SW480 (cell line): ENCODE measurements at places on chromosomes 3 and 15.

DNA sequence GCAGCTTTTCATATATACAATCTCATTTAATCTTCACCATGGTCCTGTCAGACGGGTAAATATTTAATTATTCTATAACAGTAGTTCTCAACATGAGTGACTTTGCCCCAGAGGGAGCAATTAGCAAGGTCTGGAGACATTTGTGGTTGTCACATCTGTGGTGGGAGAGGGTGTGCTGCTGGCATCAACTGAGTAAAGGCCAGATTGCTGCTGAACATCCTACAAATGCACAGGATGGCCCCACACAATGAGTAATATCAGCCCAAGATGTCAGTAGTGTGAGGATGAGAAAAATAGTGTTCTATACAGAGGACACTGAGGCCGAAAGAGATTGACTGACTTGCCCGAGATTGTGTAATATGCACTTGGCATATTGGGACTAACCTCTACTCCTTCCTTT, 156.0 kb downstream of the AGBL1 start:
- no peak for DNase-seq

- no peak for DNase-seq
These were observed 120.8 kb downstream of the STAG1 start for GRCh38 chr3:136631424-136631823.

DNA sequence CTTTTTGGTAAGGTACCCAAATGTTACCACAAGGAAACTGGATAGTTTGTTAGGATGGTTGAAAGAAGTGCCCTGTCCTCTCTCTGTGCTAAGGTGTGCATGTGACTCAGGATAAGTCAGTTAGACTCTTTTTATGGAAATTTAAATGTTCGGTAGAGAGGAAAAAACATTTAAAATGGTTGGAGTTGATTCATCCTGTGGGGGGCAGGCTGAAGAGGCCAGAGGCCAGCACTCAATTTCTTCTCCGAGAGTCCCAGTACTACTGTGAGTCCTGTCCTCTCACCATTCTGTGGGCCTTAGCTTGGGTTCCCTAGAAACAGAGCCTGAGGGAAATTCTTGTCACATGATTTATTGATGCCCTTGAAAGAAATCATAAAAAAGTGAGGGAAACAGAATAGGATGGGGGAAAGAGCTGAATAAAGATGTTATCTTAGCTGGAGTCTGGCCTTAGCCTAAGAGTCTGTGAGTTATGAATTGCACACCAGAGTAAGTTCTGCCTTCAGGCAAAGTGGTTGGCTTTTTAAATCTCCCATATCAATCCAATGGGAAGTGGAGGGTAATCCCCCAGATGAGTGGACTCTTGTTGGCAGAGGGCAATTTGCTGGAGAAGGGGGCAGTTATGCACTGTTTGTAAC, 106.5 kb upstream of the GALNT15 start:
- DNase-seq = no peak

DNA sequence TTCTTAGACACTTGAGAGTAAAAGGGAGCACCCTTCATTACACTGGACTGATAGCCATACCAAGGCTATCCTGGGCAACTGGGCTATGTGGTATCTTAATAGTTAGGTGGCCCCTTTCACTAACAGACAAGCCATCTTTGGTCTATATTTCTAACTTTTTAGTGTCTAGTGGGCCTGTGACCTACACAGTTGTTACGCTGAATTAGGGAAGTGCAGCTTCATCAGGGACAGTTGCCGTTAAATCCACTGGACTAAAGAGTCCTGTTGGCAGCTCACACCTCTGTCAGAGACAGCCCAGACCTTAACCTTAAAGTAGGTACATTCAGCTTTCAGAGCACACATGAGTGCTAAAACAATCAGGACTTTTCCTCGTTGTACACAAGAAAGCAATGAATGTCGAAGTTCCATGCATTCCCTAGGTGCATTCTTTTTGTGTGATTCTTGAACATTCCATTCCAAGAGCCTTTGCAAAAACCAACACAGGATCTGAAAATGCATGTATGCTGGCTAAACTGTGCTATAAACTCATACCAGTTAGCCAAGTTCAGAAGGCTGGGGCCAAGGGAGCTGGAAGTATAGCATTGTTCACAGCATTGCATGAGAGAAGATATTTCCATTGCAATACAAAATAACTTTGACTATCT, 230.2 kb upstream of the EIF1B start:
- DNase-seq = no peak

- peak; percentile 48 for DNase-seq
These were observed 66.4 kb upstream of the NR2E3 start for GRCh38 chr15:71743861-71744382.
